GM23248 (cell line): ENCODE measurements at places on chromosomes 6 and 20.

DNA sequence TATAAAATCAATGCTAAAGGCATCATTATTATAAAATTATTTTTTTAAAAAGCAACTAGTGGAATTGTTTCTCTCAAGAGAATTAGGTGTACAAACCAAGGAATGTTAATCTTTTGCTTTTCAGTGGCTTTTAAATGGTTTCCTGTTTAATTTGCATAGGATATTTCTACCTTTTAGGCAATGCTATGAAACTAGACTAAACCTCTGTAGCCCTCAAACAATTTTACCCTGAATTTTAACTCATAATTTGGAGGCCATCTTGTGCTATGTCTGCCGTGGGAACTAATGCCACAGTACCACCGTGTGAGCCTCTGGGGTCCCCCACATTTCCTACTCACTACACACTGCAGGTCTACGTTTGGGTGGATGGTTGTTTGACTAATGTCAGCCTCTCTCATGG lies 20.6 kb downstream of the PHACTR2 start:
- DNase-seq = no peak

- no peak for DNase-seq
Measured at GRCh38 chr20:33963751-33964150, 30.0 kb upstream of the RALY start.

GRCh38 chr6:150025201-150025917 lies at the start of gene RAET1L:
RAET1L (minus strand) TSS chr6:150025532; CDS start chr6:150025471, 61 bp downstream.
- DNase-seq = peak; percentile 91

GRCh38 chr6:3533981-3534380 lies 77.1 kb upstream of the SLC22A23 start:
- DNase-seq = no peak

DNA sequence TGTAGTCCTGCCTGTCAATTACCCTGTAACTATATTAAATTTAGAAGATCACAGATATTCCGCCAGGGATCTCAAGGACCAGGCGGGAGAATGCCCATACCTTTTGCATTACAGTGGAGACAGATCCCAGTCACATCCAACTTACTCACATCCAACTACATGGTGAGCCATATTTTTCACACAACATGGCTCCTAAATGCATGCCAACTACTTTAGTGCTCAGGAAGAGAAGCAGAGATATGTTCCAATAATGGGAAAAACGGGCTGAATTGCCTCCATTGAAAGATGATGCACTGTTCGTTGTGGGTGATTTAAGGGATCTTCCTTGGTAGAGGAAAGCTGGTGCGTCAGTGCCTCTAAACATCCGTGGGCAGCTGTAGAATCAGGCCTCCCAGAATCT lies 304.5 kb downstream of the CD83 start:
- DNase-seq = no peak

GRCh38 chr6:15460110-15460727 lies 202.6 kb downstream of the DTNBP1 start:
- no peak for DNase-seq

DNA sequence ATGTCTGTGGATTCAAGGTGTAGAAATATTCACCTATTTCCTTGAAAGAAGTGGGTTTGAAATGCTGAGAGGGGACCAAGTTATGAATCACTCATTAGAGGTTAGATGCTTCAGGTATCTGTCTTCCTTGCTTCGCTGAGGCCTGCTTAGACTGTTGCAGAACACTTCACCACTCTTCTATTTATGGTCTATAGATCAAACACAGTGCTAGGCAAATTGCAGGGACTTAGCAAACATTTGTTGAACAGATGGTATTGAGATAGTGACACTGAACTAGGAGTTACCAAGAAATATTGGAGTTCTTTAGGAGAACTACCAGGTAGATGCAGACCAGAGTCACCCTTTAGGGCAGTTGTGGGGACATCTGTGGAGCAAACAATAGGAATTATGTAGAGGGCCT lies 123.8 kb downstream of the RFPL4B start:
- DNase-seq = no peak

DNA sequence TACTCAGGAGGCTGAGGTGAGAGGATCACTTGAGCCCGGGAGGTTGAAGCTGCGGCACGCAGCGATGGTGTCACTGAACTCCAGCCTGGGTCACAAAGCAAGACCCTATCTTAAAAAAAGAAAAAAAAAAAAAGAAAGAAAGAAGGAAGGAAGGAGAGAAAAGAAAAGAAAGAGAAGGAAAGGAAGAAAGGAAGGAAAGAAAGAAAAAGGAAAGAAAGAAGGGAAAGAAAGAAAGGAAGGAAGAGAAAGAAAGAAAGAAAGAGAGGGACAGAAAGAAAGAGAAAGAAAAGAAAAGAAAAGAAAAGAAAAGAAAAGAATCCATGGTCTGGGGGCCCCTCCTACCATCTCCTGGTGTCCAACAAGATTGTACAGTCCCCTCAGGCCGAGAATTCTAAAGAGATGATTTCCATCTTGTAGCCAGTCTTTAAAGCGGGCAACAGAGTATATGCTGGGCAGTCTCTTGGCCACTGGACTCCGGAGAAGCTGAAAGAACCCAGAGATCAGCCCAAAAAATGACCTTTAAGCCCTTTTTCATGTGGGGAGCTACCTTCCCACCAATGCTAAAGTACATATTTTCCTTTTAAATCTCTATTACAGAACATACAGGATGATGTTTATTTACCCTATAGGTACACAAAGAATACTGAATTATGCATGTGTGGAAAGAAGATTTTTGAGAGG lies 23.7 kb upstream of the RBL1 start:
- DNase-seq = no peak

- no peak for DNase-seq
Measured at GRCh38 chr6:28727559-28728211, 196.1 kb downstream of the TRIM27 start.

DNA sequence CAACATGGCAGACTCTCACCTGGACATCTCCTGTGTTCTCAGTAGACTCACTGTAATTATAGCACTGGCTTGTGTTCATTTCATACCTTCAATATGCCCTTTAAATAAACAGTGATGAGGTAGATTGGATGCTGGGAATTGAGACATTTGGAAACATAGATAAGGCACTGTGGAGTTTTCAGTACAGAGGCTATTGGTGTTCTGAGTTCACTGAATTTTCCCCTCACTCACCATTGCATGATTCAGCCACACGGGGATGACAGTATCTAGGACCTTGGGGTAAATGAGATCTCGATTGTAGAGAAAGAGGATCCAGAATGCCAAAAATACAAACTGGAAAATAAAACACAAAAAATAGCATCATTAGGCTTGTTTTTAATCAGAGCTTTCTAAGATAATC lies 12.6 kb downstream of the ADTRP start:
- DNase-seq = peak; percentile 38

DNA sequence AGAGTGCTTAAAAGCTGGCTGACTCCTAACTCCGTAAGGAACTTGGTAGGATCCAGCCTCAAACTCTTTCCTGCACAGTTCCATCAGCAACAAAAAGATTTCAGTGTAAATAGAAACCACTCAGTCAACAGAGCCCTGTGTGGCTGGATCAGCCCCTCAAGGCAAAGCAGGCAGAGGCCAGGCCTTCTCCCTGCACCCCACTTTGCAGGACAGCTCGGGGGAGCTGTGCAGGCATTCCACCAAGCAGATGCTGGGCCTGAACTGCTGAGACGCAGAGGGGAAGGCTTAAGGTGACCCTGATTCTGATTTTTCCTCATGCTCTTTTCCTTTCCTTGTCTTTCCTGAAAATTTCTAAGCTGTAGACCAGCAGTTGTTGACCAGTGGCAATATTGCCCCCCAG lies 91.5 kb downstream of the NFATC2 start:
- DNase-seq = no peak

GRCh38 chr6:144314003-144314485 lies 28.9 kb downstream of the UTRN start:
- DNase-seq = peak; percentile 62

DNA sequence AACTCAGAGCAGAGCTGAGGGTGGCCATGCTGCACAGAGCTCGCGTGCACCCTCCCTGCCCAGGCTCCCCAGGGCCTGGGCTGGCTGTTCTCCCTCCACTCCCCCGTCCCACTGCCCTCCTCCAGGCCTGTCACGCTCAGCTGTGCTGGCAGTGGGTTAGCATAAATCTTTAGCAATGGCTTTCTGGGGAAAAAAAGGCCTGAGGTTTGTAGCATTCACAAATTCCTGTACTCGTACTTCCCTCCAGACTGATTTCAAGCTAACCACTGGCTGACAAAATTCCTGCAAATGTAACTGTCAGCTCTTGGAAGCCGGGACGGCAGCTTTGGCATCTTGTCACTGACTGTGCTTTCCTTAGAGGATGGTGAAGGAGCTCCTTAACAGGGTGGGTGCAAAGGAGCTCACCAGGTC lies 22.3 kb upstream of the SMOC2 start:
- DNase-seq = no peak

DNA sequence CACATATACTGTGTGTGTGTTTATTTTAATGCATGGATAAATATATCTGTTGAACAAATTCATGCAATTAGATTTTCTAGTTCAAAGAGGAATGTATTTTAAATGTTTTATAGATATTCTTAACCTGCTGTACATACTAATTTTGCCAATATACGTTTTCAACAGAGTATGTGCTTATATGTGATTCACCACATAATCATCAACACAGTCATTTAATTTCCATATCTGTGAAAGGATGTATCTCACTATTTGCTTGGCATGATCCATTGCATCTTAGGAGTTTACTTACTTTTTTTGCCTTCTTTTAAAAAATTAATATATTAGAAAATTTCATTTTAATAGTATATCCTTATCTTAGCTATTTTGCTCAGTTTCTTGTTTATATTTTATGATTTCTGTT lies 902.3 kb upstream of the CITED2 start:
- DNase-seq = peak; percentile 5

- DNase-seq = peak; percentile 38
Measured at GRCh38 chr6:26272171-26272637, 92.8 kb upstream of the BTN3A2 start.

- no peak for DNase-seq
Measured at GRCh38 chr6:31412506-31412905, 9.1 kb downstream of the MICA start.

DNA sequence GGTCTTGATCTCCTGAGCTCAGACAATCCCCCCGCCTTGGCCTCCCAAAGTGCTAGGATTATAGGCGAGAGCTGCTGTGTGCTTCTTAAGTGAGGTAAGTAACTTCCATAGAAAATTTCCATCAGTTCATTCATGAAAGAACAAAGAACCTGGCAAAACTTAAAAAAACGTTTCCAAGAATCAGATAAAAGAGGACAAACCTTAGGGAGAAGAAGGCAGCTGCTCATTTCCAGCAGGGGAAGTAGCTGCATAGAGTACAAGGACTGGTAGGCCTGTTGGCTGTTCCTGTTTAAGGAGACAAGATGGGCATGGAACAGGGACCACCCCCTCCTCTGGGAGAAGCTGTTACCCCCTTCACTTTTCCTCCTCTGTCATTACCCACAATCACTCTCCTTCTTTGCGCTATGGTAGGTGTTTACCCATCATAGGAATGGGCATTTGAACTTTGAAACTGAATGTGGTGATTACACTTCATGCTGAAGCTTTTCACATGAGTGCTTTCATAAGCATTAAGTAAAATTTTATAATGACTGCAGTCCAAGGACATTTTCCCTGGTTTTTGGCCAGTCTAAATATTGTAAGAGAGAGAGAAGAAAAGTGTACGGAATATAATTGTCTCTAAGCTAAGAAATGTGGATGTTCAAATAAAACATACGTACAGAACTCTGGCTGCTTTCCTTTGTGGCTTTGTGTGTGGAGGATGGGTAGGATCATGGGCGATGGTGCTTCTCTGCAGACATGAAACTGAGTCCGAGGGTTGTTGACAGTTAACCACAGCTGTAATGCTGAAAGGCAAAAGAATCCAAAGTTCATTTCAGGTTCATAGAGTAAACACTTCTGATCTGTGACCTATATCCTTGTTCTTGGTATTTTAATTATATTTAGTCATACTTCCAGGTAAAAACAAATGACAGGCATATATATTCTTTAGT lies 56.4 kb downstream of the CCN2 start:
- DNase-seq = no peak

DNA sequence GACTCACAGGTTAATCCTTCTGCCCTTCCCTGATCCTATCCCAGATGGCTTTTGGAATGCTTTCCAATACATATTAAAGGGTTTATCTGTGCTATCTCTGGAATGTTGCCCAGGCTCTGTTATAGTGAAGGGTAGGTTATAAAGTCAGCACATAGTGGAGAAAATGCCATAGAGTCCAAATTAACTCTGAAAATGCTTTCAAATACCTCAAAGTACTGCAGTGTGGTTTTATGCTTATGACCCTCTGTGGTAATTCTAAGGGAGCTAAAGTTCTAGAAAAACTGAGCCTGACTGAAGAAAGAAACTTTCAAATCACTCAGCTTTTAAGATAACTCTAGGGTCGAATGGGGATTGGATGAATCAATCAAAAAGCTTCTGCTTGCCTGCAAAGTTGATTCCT lies 159.8 kb downstream of the PLCB1 start:
- DNase-seq = peak; percentile 13

DNA sequence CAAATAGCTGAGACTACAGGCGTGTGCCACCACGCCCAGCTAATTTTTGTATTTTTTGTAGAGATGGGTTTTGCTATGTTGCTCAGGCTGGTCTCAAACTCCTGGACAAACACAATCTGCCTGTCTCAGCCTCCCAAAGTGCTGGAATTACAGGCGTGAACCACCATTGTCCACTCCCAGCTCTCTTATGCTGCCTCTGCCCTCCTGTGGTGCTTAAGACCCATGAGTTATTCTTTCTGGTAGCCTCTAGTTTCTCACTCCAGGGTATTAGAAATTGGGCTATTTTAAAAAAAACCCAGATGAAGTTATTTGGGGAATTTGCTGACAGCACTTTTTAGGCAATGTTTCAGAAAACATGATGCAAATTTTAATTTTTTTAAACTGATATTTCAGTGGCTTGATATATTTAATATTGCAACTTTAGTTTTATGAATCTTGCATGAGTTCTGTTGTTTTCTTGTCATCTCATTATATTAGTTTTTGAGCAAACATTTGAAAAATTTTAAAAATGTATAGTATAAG lies 114.0 kb upstream of the FOXO3 start:
- peak; percentile 5 for DNase-seq

GRCh38 chr6:121767211-121767610 lies 331.8 kb downstream of the GJA1 start:
- DNase-seq = no peak

GRCh38 chr6:163958646-163959045 lies 544.1 kb downstream of the QKI start:
- DNase-seq = peak; percentile 19

DNA sequence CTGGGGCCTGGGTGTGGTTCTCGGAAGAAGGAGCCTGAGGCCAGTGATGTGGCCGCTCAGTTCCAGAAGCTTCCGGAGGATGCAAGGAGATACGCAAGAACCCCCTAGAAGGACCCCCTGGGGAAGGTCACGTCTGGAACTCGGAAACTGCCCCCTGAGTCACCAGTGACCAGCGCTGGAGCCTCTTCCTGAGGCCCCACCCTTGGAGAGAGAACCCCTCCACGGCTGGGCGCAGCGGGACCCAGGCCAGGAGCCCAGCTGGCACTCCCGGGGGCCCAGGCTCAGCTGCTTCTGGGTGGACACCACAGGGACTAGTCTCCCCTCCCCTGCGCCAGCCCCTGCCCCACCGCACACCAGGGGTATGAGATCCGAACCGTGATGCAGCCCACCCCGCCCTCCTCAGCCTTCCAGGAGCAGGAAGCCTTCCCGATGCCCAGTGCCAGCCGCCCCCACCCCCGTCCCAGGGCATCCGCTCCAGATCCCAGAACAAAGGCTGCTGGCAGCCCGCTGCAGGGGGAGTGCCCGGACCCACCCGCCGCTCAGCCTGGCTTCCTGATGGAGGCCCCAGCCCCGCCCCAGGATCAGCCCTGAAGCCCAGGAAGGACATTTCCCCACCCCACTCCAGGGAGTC lies 7.5 kb downstream of the LAMA5 start:
- peak; percentile 65 for DNase-seq

- no peak for DNase-seq
Measured at GRCh38 chr6:165585060-165585459, 78.0 kb downstream of the PDE10A start.
